ENCODE measurements at places on chromosomes 3 and 15.
A peak's percentile ranks its signal among the peaks of the same experiment; 100 is the strongest.

DNA sequence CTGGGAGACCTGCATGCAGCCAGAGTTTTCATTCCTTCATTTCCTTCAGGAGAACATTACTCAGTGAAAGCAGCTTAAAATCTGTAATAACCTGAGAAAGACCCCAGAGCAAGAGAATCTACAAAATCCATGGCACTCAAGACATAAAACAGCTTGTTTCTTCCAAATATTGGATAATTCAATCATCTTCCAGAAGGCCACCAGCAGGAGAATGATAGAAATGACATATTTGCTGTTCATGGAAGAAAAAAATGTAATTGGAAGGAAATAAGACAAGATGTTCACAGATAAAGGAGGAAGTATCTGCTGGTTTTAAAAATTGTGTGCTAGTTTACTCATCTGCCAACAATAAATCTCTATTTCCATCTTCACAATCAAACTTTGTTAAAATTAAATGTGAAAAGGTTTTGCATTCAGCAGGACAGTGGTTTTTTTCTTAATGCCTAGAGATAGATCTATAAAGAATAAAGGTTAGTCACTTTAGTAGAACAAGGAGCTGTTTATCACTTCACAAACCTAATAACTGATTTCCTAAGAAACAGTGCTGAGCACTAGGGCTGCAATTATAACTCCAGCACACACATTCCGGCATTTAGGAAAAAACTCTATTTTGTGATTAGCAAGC lies 530.8 kb downstream of the NSUN3 start:
- DNase-seq = no peak

DNA sequence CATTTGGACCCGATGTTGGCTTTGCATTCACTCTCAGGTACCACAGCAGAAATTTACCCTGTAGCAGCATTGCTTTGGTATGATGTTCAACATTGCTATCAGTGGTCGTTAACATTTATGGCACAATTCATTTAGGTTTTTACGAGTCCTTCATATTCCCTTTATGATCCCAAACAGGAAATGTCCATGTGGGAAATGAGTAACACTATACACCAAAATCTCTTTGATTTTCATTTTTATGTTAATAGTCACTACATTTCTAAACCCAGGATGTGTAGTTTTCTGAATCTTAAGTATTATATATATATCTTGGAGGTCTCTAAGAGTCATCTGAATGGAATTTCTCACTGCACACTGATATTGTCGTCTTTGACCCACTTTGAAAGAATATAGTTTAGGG lies 78.5 kb upstream of the RBMS3 start:
- no peak for DNase-seq

GRCh38 chr15:69893086-69893485 lies 204.6 kb downstream of the TLE3 start:
- no peak for DNase-seq

DNA sequence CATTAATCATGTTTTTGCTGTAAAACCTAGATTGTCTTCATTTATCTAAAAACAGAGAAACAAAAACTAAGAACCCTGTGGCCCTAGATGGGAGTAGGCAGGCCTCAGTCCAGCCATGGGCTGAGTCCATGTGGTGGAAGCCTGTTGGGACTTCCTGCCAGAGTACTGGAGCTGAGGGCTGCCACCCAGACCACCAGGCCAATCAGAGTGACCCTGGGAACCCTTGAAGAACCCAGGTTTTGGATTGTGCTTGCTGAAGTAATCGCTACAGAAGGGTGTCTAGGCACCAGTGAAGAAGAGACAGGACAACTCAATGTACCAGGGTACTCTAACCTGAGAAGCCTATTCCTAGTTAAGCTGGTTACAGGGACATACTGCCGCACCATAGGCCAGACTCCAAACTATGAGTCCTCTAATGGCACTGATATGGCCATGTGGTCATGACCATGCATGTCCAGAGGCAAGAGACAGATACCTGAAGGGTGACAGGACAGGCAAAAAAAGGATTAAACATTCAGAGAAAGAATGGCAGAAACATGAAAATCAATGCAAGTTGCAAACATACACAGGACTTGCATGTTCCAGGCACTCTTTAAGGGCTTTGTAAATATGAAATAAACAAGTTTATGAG lies 12.9 kb downstream of the CSRNP1 start:
- DNase-seq = no peak

DNA sequence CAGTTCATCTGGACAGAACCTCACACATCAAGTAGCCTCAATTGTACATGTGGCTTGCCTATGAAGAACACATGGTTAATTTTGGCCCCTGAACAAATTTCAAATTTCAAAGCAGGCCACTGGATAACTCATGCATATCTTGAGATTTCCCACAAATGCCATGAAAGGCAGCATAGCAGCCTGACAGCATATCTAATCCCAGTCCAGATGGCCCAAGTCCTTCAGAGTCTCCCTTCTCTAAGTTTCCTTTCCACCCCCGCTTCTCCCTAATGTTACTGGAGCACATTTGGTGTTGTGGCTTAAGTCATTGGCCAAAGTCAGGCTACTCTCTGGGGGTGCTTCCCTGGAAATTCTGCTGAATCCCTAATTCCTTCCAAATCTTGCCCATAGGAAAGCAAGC lies 53.8 kb upstream of the COL6A6 start:
- no peak for DNase-seq

DNA sequence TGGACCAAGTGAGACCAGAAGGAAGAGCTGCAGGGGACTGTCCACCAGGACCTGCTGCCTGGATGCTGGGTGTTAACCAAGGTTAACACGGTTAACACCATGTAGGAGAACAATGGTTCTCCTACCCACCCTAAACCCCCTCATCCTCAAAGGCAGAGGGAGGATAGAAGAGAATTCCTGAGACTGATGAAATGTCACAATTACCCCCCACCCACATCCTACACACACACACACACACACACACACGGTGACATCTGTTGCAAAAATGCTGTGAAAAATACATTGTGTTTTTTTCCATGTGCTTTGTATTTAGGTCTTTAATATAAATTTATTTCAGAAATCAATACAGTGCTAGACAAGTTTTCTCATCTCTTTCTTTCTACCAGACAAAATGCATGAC lies 113.9 kb upstream of the HES1 start:
- DNase-seq = no peak

- DNase-seq = no peak
Measured at GRCh38 chr15:81529481-81529880, 155.5 kb upstream of the TMC3 start.

- DNase-seq = no peak
Measured at GRCh38 chr3:110344487-110344886, 727.1 kb upstream of the NECTIN3 start.

GRCh38 chr3:117238806-117239205 lies 529.2 kb downstream of the TUSC7 start:
- peak; percentile 80 for DNase-seq

DNA sequence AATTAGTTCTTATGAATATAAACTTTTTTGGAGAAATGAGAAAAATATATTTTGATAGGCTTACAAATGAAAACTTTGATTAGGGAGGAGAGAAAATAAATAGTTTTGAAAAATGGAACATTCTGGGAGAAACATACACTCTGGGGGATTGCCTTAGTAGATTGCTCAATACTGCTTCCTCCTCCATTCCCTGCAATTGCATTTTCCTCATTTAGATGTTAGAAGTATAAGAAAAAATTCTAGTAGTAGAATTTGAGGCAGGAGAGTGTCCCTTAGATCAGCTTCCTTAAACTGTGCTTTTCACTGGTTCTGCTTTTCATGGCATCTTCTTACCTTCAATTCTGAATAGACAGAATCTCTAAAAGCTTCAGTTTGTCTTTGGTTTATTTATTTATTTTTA lies 46.2 kb upstream of the CTDSPL2 start:
- DNase-seq = no peak

GRCh38 chr3:33833408-33834095 lies 35.1 kb downstream of the PDCD6IP start:
- no peak for DNase-seq

GRCh38 chr3:34109846-34110245 lies 311.4 kb downstream of the PDCD6IP start:
- no peak for DNase-seq

- no peak for DNase-seq
Measured at GRCh38 chr3:31589228-31589627, 56.5 kb downstream of the STT3B start.

DNA sequence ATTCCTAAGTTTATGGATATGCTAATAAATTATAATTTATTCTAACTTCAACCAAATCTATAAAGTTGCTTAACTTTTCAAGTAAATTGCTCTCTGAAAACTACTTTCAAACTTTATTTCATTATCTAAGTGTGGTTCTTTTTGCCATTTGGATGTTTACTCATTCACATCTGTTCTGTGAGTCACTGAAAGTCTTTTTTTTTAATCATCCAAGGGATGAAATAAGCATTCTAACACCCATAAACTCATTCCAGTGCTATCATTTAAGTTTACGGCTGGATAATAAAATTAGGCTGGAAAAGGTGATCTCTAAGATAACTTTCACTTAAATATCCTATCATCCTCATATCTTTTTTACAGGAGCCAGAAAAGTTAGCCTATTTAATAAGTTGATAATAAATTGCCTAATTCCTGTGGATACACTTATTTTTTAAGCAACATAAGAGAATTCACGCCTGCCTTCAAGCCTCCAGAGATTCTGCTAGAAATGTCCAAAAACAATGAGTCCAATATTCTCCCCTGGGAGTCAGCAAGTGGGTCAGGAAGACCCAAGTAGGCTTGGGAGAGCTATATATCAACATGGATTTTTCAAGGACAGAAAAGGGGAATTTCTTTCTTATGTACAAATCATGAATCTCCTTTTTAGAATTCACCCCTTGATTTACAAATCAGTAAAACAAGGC lies 25.8 kb downstream of the SCG3 start:
- no peak for DNase-seq

GRCh38 chr3:96370637-96371036 lies 443.8 kb upstream of the EPHA6 start:
- DNase-seq = no peak

DNA sequence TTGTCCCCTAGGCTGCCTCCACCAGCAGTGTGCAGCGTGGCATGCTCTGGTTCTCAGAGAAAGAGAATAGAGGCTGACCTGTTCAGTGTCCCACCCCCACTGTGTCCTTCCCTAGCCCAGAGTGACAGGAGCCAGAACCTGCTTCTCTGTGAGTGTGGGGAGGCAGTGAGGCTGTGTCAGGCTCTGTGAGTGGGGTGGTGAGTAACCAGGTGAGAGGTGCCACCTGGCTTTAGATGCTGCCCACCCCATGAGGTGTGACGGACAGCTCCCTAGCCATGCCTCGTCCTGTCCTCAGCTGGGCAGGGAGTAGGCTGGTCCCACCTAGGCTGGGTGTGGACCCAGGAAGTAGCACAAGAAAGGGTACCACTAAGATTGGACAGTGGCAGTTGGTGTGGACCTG lies 6.3 kb downstream of the TEX264 start:
- no peak for DNase-seq

DNA sequence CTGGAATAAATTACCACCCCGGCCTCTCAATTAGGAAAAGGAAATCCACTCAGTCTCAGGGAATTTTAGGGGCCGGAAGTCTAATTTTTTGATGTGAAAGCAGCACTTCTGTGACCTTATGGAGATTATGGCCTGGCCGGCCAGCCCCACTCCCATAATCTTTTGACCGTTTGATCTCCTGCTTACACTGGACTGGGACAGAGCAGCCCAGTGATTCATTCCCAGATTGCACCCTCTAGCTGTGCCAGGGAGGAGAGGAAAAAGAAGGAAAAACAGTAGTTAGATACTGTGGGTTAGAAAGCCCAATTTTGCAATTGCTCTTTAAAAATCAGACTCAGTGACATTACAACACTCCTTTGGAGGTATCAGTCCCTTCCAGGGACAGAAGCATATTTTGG lies 32.4 kb downstream of the GJD2 start:
- DNase-seq = no peak

- DNase-seq = no peak
Measured at GRCh38 chr15:40293905-40294895, 11.3 kb upstream of the ANKRD63 start.

DNA sequence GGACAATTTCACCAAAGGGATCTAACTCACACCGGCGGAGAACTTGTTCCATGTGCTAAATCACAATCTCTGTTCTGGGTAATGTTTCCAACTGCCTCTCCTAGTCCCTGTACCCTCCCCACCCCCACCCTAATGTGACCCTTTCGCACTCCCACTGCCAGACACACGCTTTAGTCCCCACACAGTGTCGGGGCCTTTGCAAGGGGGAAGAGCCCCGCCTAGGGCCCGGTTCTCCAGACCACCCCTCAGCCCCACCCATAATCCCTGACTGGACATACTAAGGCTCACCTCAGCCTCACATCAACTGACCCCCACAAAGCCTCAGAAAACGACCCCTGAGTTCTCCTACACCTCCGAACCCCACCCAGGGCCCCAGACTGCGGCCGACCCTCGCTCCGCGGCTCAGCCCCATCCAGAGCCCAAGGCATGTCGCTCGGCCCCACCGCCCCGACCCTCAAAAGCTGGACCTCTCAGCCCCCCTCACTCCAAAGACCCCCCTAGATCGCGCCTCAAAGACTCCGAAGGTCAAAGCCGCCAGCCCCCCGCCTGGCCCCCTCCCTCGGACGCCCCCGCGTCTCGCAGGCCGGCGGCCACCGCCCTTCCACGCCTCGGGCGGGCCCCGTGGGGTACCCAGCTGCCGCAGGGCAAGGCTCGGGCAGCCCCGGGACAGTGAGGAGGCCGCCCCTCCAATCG lies 72.0 kb upstream of the MAP4 start:
- no peak for DNase-seq

- no peak for DNase-seq
Measured at GRCh38 chr3:168417016-168417415, 321.3 kb upstream of the GOLIM4 start.

GRCh38 chr15:74845581-74845980 lies 2.6 kb upstream of the ULK3 start:
- DNase-seq = no peak

DNA sequence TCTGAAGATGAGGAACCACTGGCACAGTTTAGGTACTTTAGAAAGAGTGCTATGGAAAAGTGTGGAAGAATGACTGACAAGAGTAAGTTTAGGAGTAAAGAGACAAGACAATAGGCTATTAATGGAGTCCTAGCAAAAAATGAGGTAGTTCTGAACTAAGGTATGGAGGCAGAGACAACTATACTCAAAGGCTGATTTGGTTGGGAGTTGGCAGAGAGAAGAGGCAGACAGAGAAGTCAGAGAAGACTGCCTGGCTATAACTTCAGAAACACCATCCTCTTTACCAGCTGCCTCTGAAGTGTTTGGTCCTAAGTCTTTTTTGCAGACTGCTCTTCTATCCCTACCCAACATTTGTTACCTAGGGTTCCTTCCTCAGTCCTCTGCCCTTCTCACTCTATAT lies 19.2 kb downstream of the DYNC1LI1 start:
- no peak for DNase-seq

GRCh38 chr3:136982520-136983138 lies 24.8 kb downstream of the IL20RB start:
- DNase-seq = no peak

- DNase-seq = no peak
Measured at GRCh38 chr15:64045774-64046420, 388 bp downstream of the DAPK2 start.

- DNase-seq = no peak
Measured at GRCh38 chr3:174651951-174652350, 207.2 kb upstream of the NAALADL2 start.

All from NCI-H510A treated with DMSO at 0.1 percent for 48 hours (cell line).